ENCODE measurements at places on chromosomes 13 and 19.
A peak's percentile ranks its signal among the peaks of the same experiment; 100 is the strongest.

GRCh38 chr19:27774827-27775226, 1438.1 kb downstream of the UQCRFS1 start:
- no peak for DNase-seq

GRCh38 chr19:28615966-28616365, 597.0 kb downstream of the UQCRFS1 start:
- DNase-seq: no peak

GRCh38 chr19:49447485-49448431, 3.9 kb downstream of the PIH1D1 start:
- DNase-seq: no peak

DNA sequence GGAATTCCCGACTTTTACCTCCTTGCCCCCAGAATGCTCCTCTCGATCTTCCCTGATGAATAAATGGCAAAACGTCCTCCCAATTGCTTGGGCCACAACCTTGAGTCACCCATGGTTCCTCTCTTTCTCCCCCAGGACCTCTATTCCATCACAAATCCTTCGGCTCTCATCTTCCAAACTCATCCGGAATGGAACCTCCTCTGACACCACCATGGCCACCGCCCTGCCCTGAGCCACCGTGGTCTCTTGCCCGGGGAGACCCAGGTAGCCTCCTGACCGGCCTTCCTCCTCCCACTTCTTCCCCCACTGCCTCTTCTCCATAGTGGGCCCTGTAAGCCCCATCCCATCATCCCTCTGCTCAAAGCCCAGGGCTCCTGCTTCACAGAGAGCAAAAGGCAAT, 4.9 kb downstream of the SLC7A10 start:
- no peak for DNase-seq

DNA sequence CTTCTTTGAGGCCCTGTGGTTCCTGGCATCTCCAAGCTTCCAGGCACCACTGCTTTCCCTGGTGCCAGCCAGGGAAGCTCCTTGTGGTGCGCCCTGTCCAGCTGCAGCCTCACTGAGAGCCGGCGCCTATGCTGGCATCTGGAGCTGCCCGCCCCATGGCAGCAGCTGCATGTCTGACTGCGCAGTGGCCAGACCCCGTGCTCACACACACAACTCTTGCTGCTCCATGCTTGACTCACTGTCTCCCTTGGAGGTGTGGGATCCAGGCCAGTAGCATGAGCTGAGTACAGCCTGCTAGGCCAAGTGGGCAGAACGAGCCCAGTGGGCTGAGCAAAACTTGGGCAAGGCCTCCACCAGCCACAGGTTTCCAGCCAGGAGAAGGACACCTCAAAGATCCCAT, 11.5 kb upstream of the SUPT20H start:
- DNase-seq: no peak

GRCh38 chr13:53141336-53141735, 112.7 kb downstream of the OLFM4 start:
- no peak for DNase-seq

DNA sequence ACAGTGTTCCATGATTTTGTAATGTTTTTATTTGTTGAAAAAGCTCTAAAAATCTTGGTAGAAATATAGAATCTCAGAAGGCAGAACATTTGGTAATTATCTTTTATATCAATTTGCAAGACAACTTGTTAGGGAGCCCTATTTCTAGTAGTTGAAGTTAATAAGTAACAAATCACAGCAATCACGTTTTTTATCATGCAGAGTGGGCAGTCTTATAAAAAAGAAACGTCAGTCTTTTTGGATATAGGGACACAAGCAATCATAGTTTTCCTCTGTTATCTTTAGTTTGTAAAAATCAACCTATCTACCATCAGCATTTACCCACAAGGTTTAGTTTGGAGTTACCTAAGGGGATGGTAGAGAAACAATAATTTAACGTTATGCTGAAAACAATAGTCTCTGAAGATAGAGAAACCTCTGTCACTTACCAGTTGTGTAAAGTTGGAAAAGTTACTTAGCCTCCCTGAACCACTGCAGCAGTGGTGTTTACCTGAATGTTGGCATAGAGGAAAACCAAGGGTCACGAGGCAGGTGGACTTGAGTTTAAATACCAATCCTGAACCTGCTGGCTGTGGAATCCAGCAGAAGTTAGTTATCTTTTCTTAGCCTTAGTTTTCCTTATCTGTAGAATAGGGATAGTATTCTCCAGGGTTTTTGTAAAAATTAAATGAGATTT, 192.8 kb downstream of the GGACT start:
- DNase-seq: no peak

- DNase-seq: no peak
Measured at GRCh38 chr13:114002771-114003321, 29.0 kb upstream of the C13orf46 start.

- DNase-seq: no peak
Measured at GRCh38 chr13:88429862-88430261, 758.7 kb downstream of the SLITRK5 start.

DNA sequence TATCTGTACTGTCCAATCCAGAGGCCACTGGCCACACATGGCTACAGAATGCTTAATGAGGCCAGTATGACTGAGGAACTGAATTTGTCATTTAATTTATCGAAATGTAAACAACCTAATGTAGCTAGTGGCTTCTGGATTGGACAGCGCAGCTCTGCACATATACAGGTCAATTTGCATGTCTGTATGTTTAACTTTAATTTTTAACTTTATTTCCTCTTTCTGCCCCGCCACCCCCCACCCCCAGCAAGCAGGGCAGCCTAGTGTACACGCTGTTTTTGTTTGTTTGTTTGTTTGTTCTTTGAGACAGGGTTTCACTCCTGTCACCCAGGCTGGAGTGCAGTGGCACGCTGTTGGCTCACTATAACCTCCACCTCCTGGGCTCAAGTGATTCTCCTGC, 15.5 kb downstream of the ZSWIM9 start:
- DNase-seq: no peak

DNA sequence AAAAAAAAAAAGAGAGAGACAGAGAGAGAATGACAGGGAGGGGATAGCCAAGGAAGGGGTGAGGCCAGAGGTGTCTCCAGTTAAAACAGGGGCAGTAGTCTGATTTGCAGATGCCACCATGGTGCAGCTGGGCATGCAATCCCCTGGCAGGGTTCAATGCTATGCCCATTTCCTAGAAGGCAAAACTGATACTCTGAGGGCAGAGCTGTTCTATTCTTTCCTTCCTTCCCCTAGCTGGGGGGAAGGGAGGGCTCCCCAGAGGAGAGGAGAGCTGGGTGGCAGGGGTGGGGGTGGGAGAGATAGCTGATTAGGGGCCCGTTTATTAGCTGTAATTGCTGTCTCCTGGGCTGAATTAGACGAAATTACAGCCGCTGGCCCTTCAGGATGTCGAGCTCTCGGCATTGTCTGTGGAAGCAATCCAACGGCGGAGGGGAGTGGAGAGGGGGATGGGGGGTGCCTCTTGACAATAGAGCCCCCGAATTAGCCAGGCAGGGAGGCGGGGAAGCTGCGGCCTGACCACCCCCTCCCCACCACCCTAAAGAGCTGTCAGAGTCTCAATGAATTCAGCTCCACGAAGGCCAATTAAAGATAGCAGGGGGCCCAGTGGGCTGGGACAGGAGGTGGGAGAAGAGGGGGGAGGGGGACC, 14.4 kb upstream of the DPP9 start:
- no peak for DNase-seq

GRCh38 chr19:47230054-47230920, 712 bp downstream of the BBC3 start:
- no peak for DNase-seq

DNA sequence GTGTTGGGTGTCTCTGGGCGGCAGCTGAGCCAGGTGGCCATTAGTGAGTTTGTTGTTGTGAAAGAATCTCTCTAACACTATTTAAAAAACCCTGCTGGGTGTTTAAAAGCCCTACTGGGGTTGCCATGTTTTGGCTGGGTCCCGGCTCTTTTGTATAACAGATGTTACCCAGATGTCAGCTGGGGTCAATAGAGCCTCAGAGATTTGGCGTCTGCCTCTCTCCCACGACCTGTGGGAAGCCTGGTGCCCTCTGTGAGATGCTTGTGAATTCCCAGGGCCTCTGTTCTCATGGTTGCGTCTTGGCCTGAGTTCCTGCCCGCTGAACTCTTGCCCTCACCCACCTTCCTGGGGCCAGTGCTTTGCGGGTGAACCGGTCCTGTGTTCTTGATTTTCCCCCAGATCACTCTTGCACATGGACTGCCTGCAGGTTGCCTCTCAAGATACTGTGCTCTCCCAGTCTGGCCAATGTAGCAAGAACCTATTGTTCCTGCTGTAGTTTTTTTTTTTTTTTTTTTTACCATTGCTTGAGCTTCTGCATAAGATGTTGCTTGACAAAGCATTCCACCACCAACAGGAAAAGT, 9.5 kb downstream of the NFILZ start:
- peak; percentile 87 for DNase-seq

GRCh38 chr13:43058831-43059230, 35.4 kb downstream of the DNAJC15 start:
- DNase-seq: peak; percentile 72

- no peak for DNase-seq
Measured at GRCh38 chr19:49422407-49423070, 702 bp downstream of the PTH2 start.

DNA sequence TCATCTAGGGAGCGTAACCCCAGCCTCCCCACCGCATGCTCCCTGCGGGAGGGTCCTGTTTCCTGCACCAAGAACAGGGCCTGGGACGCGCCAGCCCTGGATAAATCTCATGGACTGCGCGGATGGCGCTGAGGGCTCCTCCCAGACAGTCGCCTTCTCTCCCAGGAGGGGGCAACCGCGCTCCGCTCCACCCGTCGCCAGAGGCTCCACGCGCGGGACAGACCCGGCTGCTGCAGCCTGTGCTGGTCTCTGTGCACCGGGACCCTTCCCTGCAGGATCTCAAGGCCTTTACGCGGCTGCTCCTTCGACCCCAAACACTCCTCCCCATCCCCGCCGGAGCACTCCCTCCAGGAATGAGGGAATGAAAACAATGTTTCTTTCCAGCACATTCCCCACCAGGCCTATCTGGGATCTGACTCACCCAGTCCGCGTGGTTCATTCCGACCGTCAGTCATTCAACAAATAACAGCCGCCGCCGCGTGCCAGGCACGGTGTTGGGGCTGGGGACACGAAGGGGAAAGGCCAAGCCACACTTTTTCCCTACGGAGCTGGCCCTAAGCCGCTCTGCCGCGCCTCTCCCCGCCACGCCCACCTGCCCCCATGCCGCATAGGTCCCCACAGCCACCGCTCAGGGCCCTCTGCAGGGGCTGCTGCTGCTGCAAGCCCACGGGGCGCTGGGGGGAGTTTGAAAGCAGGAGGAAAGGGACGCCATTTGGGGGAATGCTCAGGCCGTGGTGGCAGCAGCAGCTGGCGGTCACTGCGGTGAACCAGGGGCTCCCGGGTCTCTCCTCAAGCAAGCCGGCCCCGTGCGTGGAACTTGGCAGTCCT, 6.0 kb downstream of the PNMA8B start:
- no peak for DNase-seq

DNA sequence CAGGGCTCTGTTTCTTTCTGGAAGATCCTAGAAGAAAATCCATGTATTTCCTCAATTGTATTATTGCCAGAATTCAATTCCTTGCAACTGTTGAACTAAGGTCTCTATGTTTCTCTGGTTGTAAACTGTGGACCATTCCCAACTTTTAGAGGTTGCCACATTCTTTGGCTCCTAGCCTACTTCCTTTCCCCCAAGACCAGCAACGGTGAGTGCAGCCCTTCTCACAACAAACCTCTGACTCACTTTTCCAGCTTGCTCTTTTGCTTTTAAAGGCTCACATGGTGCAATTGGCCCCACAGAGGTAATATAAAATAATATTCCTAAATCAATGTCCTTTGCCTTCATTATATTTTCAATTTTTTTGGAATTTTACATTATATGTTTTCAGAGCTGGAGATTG, 371.3 kb downstream of the SLITRK5 start:
- DNase-seq: no peak

DNA sequence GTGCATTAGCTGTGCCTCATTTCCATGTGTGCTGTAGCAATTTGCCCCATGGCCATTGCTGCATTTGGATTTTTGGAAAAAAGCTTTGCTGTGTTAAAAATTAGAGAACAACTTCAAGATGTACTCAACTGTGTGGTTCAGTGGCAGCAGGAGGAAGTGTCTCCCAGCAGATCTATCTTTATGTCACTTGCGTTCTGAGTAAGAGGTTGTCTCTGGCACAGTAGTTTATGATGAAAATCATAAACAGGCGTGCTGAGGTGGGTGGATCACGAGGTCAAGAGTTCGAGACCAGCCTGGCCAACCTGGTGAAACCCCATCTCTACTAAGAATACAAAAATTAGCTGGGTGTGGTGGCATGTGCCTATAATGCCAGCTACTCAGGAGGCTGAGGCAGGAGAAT, 29.0 kb upstream of the RNF17 start:
- no peak for DNase-seq

GRCh38 chr13:76836311-76836710, 49.9 kb downstream of the KCTD12 start:
- no peak for DNase-seq

GRCh38 chr19:20078581-20079031, 806 bp downstream of the ZNF90 start:
- no peak for DNase-seq

DNA sequence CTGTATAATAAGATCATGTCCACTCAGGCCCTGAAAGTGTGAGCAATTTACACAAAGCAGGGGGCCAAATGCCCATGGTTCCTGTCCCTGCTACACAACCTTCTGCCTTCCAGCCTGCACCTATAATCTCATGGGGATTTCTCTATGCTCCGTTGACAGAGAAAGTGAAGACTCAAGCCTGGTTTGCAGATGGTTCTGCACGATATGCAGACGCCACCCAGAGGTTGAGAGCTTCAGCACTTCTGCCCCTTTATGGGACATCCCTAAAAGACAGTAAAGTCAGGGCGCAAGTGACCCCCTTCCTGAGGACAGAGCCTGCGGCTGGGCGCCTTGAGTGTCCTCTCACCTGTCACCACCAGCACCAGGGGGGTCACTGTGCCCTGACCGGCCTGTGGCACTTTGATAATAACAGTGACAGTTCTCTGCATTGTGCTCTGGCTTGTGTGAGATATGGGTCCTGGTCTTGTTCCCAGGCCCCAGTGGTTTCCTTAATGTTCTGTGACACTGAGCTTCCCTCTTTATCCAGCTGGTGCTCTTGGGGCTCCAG, 15.1 kb downstream of the LILRA5 start:
- no peak for DNase-seq

DNA sequence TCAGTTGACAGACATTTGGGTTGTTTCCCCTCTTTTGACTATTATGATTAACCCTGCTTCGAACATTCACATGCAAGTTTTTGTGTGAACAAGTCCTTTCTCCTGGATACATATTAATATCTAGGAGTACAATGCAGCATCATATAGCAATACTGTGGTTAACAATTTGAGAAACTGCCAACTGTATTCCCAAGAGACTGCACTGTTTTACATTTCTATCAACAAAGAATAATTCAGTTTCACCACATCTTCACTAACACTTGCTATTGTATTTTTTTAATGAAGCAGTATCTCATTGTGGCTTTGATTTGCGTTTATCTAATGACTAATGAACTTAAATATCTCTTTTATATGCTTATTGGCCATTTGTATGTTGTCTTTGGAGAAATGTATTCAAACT, 184.6 kb upstream of the NBEA start:
- no peak for DNase-seq

GRCh38 chr13:46745062-46745461, 51.9 kb downstream of the ESD start:
- DNase-seq: no peak

Data from smooth muscle cell of the brain vasculature (primary cell).